Foreskin keratinocyte (primary cell): ENCODE measurements at places on chromosomes 6 and 20. TPM values are rescaled to one million over a fixed set of nuclear protein-coding genes. Genes with fewer than 3 reads are reported as not detected.
A peak's percentile ranks its signal among the peaks of the same experiment; 100 is the strongest.

Gene SNRPB2
- total RNA-seq, result 62.1 and 66.5 TPM in 2 replicates

Gene GMDS
- 16.7 and 17.2 TPM in 2 replicates for total RNA-seq

Gene SNPH
- 4.9 and 6.0 TPM in 2 replicates for total RNA-seq

Gene OR2B6
- total RNA-seq, result not detected in 2 replicates

Gene SMAP1
- 15.7 and 15.8 TPM in 2 replicates for total RNA-seq

Gene DEFB112
- total RNA-seq, result not detected in 2 replicates

Gene APOBEC2
- not detected in 2 replicates for total RNA-seq

Gene TXLNB
- total RNA-seq, result not detected in 2 replicates

Gene DAAM2
- total RNA-seq, result 0.04 TPM in 1 of 2 replicates, not detected in the other

Gene CTCFL
- not detected in 2 replicates for total RNA-seq

Gene CST2
- not detected in 2 replicates for total RNA-seq

Gene PKIG
- 19.9 and 20.7 TPM in 2 replicates for total RNA-seq

GRCh38 chr6:34663831-34664255 is 32.7 kb downstream of the ILRUN start:
- no peak for DNase-seq

DNA sequence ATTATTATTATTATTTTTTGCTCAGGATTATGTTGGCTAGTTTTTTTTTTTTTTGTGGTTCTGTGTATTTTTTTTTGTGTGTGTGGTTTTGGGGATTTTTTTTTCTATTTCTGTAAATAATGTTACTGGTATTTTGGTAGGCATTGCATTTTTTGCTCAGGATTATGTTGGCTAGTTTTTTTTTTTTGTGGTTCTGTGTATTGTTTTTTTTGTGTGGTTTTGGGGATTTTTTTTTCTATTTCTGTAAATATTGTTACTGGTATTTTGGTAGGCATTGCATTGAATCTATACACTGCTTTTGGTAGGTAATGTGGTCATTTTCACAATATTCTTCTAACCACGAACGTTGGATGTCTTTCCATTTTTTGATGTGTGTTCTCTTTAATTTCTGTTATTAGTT is 17.4 kb downstream of the PHF3 start:
- DNase-seq, result no peak

GRCh38 chr6:168418711-168419121 is 22.3 kb upstream of the SMOC2 start:
- no peak for DNase-seq

- DNase-seq, result no peak
Observed at GRCh38 chr6:16204653-16205376, 33.6 kb upstream of the GMPR start.

DNA sequence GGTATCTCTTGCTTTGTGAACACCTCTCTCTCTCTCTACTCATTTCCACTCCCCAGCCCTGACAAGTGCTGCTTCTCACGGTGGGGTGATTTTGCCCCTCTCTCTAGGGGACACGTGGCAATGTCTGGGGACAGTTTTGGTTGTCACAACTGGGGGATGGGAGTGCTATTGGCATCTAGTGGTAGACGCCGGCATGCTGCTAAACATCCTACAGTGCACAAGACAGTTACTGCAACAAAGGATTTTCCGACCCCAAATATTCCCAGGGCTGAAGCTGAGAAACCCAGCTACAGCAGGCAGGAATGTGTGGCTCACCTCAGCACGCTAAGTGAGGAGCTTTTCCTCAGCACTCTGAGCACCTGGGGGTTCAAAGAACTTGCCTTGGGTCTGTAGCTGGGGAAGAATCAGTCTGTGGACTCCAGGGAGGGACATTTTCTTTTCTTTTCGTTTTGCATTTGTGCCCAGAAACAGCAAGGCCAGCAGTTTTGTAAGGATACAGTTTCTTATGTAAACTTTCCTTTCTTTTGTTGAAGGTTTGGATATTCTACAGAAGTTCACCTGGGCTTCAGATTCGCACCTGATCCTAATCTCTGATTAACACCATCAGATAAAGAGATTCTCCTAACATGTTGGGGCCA is 246.9 kb upstream of the ZFP64 start:
- no peak for DNase-seq

- DNase-seq, result no peak
Observed at GRCh38 chr6:47446669-47447330, 30.8 kb upstream of the CD2AP start.

DNA sequence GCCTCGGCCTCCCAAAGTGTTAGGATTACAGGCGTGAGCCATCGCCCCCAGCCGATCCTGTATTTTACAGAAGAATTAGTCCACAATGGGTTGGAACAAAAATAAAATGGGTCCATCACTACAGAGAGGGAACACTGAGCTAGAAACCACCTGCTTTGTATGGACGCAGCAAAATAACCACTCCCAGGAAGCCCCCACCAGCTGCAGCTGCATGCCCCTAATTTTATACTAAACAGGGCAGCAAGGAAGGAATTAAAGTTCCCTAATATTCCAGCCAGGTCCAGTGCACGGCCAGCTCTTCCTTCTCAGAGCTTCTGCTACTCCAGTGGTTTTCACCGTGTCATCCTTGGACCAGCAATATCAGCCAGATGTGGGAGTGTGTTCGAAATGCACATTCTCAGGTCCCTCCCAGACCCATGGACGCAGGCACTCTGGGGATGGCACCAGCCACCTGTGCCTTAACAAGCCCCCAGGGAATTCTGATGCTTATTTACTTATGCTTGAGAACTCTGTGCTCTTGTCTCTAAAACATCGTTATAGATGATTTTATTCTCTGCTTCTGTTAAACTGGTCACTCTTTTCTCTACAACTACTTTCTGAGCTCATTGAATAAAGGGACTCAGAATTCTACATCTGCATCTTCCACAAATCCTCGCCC is 189.5 kb upstream of the SLC24A3 start:
- no peak for DNase-seq

DNA sequence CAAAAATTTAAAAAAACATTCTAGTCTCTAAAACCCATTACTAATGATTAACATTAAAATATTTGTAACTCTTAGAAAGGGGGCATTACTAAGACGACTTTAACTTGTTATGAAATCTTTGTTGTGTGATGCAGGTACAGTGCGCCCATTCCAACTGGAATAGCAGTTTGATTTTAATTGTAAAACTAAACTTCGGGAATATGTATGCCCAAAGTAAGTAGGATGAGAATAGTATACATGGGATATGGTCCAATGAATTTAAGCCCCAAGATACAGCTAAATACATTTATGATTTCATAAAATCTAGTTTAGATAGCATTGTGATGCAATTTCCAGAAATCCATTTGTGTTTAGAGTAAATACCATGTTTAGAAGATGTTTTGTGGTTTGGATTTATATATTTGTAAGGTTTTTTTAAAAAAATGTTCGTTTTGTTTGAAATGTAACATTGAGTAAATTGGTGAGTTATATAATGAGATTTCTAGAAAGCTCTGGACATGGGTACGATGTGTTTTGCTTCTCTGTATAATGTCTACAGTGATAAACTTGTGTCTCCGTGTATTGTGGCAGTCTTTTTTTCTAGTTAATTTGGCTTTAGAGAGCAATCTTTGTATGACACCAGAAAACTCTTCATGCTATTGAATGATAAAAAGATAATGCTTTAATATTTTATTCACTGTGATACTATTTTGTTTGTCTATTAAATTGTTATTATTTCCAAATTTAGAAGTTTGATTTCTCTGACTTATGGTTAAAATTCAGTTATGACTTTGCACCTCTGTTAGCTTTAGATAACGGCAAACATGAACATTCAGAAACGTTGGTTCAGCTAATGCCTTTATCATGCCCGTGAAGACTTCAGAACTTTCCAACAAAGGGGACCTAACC is 54.8 kb downstream of the RNF182 start:
- DNase-seq, result no peak

DNA sequence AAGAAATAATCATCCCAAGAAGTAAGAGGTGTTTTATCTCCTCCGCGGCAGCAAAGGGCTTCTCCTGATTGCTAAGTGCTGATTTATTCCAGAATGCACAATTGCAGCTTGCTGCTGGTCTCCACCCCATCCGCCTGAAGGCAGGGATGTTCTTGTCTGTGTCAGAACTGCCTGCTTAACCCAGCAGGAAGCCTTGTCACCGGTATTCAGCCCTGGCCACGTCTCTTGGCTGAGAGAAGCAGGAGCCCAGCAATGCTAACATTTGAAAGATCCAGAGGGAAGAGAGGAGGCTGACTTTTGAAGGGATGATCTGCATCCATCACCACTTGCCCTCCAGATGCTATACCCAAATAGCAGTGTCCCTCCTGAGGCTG is 4.2 kb downstream of the SCML4 start:
- DNase-seq, result peak; percentile 42

GRCh38 chr6:153044295-153044694 is 41.8 kb upstream of the MTRF1L start:
- no peak for DNase-seq

- DNase-seq, result no peak
Observed at GRCh38 chr6:158381214-158381613, 68.9 kb downstream of the TULP4 start.

GRCh38 chr6:169807699-169808607 is 56.5 kb downstream of the ERMARD start:
- no peak for DNase-seq

DNA sequence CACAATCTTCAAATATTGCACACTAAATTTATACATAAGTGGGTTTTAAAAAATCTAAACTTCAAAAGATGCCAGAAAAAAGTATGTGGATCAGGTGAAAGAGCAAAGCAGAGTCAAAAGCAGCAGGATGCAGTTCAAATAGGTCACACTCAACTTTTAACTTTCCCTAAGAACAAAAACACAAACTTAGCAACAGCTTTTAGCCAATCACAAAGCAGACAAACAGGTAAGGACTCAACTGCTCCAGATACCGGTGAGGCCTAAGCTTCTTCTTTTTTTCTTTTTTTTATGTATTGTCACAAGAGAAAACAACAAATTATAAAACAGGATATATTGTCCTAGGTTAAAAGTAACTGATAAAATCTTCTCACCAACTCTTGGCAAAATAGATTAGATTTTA is 74.7 kb downstream of the SESN1 start:
- DNase-seq, result no peak

GRCh38 chr20:4901031-4901818 is 100.1 kb downstream of the SLC23A2 start:
- DNase-seq, result no peak

- no peak for DNase-seq
Observed at GRCh38 chr20:49893242-49894072, 21.9 kb downstream of the SPATA2 start.

- DNase-seq, result peak; percentile 95
Observed at GRCh38 chr6:111973118-111973761, 80.7 kb upstream of the CCN6 start.

- peak; percentile 48 for DNase-seq
Observed at GRCh38 chr20:38635721-38636288, 34.2 kb downstream of the ARHGAP40 start.
